ENCODE measurements at places on chromosomes 4 and X.
A peak's percentile ranks its signal among the peaks of the same experiment; 100 is the strongest.

DNA sequence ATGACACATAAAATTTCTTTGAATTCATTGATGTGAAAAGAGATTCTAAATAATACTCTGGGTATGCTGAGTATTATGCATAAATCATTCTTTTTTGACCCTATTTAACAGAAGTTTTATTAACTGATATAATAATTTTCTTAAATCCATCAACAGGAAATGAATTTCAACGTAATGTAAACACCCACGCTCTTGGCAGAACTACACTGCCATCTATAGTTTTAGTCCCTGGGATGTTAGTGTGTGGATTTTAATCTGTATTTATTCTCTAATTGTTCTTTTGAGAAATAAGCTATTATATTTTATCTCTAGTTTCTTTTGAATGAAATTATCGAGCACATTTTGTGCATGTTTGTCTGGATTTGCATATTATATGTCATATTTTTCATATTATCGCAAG is 666.8 kb upstream of the NDST4 start:
- no peak for ATAC-seq

- ATAC-seq, result no peak
These were observed 34.3 kb downstream of the ADH7 start for GRCh38 chr4:99400831-99401230.

GRCh38 chr4:14267373-14268060 is 640.0 kb upstream of the BOD1L1 start:
- ATAC-seq, result no peak

GRCh38 chrX:112841820-112842157 is 1.2 kb upstream of the AMOT start:
- no peak for ATAC-seq

- peak; percentile 88 for ATAC-seq
These were observed 53.8 kb downstream of the VSIG4 start for GRCh38 chrX:65985922-65986588.

DNA sequence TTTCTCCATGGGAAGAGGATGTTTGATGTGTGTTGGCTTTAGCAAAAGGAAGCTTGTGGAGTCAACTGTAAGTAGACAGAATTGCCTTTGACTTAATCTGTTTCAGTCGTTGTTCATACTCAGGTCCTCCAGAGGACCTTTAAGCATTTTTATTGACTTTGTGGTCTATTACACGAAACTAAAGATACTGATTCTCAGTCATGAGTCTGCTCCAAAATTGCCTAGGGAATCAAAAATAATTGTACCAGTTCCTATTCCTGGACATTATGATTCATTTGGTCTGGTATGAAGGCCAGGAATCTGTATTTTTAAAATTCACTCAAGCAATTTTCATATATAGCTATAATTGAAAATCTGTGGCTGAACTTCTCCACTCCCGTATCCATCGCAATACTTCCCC is 38.6 kb downstream of the AR start:
- ATAC-seq, result no peak

- ATAC-seq, result no peak
These were observed 1341.7 kb downstream of the PCDH7 start for GRCh38 chr4:32061916-32062315.

- ATAC-seq, result no peak
These were observed 42.8 kb upstream of the SPP1 start for GRCh38 chr4:87932718-87933141.

- ATAC-seq, result no peak
These were observed 10.7 kb upstream of the EPGN start for GRCh38 chr4:74297539-74297938.

- peak; percentile 96 for ATAC-seq
These were observed 45.2 kb downstream of the TRIM2 start for GRCh38 chr4:153249199-153250041.

DNA sequence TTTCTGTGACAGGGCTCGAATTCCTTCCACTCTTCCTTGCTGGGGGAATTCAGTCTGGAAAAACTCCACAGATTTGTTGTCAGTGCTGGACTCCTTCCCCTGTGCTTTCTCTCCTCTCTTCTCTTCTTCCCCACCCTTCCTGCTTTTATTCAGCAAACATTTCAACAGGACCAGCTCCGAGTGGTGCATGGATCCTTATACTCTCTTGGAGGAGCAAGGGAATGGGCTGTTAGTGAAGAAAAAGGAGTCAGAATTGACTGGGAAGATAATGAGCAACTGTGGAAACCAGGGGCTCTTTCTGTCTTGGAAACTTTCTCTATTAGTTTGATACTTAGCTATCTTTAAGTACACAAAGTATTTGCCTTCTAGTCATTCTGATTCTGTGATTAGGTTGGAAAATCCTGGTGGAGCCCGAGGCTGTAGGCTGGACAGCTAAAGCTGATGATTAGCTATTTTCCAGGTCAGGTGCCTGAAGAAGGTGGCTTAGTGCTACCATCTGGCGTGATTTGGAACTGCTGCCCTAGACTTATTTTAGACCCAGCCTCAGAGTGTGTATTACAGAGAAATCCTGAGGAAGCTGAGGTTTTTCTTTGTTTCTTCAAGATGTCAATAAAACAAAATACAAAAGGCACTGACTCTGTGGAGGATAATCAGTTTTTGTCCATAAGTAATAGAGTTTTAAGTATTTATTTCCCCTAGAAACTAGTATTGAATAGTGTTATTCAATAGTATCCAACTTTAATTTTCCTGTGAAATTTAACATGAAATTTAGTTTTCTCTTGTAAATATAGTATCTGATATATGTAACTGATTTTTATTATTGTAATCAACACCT is 38.4 kb downstream of the NAP1L5 start:
- ATAC-seq, result peak; percentile 66

DNA sequence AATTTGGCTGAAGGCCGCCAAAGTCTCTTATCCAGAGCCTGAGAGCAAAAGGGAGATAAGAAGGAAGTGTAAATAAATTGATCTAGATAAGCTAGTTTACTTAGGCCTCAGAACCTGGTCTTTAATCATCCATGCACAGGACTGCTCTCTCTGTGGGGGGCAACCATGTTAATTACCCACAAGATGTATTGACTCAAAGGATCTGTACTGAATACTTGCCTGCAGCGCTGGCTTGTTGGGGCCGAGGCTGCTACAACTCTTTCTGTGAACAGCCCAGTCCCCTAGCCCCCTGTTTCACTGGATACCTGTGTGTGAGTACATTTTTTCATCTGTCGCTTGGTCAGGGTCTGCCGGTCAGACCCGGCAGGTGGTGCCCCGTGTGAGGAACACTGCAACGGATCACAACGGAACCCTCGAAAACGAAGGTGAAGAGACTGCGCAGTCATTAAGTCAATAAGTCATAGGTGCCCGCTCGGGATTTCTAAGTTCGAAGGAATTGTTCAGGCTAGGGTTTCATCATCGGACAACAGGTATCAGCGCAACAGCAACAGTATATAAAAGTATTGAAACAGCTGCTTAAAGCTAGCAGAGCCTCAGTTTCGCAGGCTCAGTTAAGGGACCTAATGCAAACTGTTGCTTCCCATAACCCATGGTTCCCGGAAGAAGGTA is 8.3 kb downstream of the MAGEA11 start:
- no peak for ATAC-seq

DNA sequence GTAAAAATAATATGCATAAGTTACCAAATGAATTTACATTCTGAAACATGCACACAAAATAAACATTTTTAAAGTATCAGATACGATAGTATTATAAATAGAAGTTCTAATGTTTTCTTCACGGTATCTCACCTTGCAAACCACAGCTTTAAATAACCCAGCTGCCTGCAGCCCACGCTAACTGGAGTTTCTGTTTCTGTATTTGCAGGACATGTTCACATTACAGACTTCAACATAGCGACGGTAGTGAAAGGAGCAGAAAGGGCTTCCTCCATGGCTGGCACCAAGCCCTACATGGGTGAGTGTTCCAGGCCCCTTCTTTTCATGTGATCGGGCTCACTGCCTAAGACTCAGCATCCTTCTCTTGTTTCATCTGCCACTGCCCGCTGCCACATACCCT is 291.7 kb downstream of the EVC2 start:
- no peak for ATAC-seq
